ENCODE measurements at places on chromosomes 11 and 22.

DNA sequence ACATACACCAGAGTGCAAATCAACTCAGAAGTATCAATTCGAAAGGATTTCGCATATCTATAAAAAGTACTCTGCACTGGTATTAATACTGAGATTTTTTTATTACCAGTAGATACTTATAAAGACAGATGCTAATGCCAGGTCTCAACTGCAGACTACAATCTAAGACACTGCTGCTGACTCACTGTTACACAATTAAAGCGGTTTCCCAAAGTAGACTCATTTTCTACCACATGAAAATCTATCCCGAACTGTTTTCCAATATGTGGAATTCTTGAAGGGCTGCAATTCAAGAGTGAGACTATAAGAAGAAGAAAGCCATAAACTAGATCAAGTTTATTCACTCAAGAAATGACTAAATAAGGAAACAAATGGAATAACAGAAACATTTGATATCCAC lies 57.2 kb upstream of the ARHGAP32 start:
- DNase-seq: no peak

DNA sequence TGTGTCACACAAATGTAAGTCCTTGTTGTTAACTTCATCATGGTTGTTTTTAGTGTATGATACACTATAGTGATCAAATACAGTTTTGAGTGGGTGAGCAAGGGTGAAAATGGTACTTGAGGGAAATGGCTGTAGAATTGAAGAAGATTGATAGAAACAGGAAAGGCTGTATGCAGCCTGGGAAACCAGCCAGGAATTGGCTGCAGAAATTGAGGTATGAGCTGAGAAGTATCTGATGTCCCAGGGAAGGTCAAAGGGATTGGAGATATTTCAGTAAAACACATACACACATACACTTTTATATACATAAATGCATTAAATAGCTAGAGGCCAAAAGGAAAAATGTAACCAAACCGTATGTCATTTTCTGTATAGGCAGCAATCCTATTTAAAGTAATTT lies 13.1 kb upstream of the YAP1 start:
- DNase-seq: no peak

- DNase-seq: no peak
Observed at GRCh38 chr11:103898577-103899336, 137.7 kb upstream of the DDI1 start.

DNA sequence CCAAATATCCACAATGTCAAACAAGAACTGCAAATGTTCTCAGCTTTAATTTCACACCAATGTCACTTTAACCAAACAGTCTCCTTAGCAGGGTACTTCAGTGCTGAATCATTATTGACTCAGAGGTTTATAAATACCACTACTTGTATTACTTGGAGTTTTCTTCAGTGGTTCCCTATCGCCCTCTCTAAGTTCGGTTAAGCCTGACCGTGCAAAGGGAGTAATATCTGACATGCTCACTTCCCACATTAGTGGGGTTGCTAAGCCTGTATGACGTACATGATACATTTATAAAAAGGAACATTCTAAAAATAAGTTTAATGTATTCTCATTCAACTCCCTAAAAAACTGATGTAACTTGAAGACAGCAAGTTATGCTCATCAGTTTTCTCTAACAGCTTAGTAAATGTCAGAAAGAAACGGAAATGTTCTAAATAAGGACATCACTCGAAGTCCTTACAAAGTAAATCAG lies 93.1 kb upstream of the ZC3H12C start:
- DNase-seq: peak; percentile 63

- no peak for DNase-seq
Observed at GRCh38 chr11:72789493-72790131, 4.2 kb downstream of the STARD10 start.

- no peak for DNase-seq
Observed at GRCh38 chr11:28877340-28877739, 769.2 kb downstream of the METTL15 start.

GRCh38 chr11:61963016-61963281 lies 4.5 kb downstream of the FTH1 start:
- DNase-seq: no peak

DNA sequence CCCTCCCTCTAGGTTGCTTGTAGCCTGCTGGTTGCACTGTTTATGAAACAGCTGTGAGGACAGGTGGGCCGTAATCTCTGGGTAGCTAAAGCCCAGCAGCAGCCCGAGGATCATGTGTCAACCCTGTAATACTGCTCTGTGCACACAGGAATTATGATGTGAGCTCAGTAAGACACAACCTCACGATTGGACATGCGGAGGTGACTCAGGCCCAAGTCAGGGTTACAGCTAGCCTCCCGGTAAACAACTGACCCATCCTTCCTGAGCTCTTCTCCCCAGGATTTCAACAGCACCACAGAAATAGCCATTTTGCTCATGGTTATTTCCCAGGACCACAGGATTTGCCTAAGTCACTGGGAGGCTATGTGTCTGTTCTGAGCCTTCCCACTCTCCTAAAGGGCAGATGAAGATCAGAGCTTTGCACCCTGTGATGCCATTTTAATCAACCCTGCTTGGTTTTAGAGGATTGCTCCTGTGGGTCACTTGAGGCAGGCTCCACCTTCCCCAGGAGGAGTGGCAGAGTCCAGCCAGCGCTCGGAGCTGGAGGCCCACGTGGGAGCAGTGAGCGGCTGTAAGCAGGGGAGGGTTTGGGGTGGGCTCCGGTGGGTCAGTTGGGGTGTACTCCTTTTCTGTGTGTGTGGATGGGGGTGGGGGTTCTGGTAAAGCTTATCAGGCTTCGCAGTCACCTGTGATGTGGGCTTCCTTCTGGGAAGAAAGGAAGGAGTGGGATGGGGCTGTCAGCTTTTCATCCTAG lies at the start of gene AMPD3:
TSS of gene AMPD3 (plus strand) at position 387 of the 754 bp plus-strand sequence. CDS start 6,256 bp downstream, outside the sequence.
- DNase-seq: peak; percentile 67

- no peak for DNase-seq
Observed at GRCh38 chr11:34063061-34063795, 11.7 kb downstream of the CAPRIN1 start.

DNA sequence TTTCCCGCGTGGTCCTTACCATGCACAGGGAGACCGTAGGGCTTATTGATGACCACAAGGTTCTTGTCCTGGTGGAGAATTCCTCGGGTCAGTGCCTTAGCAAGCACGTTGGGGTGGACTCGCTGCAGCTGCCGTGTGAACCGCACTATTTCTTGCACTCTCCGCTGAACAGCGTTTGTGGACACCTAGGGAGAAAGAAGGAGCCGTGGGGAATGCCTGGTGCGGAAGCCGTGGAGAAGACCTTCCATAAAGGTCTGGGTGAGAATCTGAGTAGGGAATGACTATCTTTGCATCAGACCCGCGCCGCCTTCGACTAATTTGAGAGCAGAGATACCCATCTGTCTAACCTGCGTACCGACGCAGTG lies 597 bp downstream of the RPUSD4 start:
- no peak for DNase-seq

DNA sequence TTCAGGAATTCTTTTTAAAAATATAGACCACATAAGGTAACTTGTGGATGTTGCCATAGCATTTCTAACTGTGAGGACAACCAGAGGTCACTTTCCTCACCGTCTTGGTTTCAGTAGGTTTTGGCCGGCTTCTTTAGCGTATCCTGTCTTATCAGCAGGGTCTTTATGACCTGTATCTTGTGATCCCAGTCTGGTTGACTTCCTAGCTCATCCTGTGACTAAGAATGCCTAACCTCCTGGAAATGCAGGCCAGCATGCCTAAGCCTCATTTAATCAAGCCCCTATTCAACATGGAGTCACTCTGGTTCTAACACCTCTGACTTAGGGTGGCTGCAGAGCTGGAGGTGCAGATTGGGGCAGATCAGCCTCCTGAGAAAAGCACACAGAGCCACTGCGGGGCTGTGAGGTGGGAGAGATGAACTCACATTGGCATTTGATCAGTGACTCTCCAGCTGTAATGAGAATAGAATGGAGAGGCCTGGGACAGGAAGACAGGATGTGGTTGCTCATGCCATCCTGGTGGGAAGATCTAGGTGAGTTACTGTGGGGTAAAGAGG lies 41.1 kb upstream of the TOP3B start:
- no peak for DNase-seq

- DNase-seq: peak; percentile 78
Observed at GRCh38 chr11:116276051-116277044, 496.4 kb downstream of the BUD13 start.

DNA sequence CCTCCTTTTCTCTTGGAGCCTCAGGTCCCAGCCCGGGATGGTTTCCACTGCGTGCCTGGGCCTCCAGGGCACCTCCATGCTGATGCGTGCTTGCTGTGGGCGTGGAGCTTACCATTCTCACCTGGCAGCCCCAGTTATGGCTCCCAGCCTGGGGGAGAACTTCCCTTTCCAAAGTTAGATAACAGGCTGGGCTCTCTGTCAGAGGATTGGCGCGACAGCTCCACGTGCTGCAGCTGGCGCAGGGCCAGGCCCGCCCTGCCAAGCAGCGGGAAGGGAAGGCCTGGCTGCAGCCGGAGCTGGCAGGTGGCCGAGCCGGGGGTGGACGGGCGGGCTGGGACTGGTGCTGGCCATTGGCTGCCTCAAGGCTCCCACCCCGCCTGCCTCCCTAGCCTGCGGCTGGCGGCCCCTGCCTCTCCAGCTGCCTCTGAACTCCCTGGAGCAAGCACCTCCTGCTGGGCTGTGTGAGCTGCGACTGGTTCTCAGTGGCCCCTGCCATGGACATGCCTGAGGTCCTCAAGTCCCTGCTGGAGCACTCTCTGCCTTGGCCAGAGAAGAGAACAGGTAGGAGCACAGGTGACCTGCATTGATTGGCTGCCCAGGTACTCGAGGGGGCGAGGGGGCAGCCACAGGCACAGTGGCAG lies 14.6 kb upstream of the TEF start:
- no peak for DNase-seq

DNA sequence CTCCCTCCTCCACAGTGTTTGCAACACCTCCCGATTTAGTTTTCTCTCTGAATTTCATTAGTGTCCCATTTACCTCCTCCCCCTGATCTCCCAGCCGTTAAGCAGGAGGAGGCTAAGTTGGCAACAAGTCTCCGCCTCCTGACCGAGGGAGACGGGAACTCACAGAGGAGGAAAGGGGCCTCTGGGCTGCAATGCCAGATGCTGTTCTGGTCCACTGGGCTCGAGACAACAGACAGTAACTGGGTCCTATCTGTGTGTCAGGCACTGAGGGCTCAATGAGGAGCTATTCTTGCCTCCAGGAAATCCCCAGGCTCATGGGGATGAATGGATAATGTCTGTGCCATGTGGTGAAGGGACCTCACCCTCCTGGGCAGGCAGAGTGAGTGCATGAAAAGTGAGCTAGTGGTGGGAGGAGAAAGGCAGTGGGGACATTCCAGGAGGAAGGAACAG lies 228.1 kb downstream of the TENM4 start:
- no peak for DNase-seq

DNA sequence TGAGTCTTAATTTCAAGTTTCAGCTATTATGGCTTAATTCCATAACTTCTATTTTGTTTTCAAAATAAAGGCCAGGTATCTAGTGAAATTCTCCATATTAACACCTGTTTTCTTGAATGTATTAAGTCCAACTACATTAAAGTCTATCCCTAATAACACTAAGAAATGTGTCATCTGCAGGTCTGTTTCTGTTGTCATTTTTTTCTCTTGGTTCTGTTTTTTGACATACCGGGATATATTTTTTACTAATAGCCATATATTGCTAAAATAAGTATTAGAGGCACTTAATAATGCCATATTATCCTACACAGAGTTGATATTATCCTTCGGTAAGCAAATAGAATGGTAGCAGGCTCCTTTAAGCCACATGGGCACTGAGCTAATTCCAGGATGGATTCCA lies 176.0 kb upstream of the MPPED2 start:
- DNase-seq: no peak

GRCh38 chr11:113556036-113556435 lies 80.8 kb upstream of the DRD2 start:
- no peak for DNase-seq

- no peak for DNase-seq
Observed at GRCh38 chr22:31241936-31242335, 29.8 kb downstream of the LIMK2 start.

DNA sequence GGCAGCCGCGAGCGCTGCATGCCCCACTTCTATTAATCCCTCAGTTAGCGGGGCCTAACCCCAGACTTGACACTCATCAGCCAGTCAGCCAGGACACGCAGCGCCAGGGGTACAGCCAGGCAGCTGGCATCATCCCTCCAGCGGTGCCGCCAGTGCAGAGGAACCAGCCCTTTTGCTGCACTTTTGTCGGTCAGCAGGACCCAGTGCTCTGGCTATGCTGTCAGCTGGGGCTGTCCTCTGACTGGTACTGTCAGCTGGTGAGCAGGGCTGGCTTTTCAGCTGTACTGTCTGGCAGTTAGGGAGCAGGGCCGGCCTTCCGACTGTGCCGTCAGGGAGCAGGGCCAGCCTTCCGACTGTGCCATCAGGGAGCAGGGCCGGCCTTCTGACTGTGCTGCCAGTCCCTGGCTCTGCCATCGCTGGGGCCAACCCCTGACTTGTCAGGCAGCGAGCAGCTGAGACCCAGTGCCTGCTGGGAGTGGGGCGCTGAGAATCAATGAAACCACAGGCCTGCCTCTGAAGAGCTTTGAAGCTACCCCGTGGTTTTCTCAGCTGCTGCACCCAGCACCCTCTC lies 115.4 kb downstream of the KIAA1671 start:
- no peak for DNase-seq

GRCh38 chr11:105582497-105582896 lies 27.4 kb upstream of the GRIA4 start:
- no peak for DNase-seq

- peak; percentile 78 for DNase-seq
Observed at GRCh38 chr22:46592390-46592872, 27.8 kb upstream of the GRAMD4 start.

- DNase-seq: no peak
Observed at GRCh38 chr11:11672789-11673188, 51.0 kb upstream of the GALNT18 start.

- DNase-seq: no peak
Observed at GRCh38 chr11:27718346-27718862, 18.1 kb upstream of the BDNF start.

- no peak for DNase-seq
Observed at GRCh38 chr11:76820184-76820566, 37.0 kb downstream of the TSKU start.

DNA sequence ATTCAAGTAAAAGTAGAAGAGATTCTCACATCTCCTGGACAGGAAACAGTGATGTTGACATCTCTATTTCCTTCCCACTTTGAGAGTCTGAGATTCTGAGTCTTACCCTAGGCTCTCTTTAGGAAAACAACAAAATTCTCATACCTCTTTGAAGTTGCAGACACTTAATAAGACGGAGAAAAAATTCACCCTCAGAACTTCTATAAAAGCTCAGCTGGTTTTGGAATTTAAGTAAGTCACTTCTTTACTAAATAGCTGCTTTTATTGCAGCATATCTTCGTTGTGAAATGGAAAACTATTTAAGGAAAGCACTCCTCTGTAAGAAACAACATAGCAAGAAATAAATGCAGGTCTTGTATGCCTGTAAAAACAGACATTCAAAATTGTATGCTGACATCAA lies 79.1 kb downstream of the MSANTD4 start:
- no peak for DNase-seq

DNA sequence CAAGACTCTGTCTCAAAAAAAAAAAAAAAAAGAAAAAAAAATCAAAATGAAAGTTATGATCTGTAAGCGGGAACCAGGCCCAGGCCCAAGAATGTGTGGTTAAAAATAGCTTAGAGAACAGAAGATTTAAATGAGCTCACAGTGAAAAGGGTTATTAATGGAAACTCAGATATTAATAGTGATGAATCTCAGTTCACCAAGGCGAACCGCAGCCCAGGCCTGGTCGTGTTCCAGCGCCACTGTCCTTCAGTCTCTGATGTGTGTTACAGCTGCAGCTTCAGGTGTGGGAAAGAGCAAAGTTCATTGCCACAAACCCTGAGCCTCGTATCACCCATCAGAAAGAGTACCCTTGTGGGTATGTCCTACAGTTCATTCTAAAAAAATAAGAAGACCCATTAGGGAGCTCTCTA lies 107.1 kb downstream of the GAB2 start:
- peak; percentile 78 for DNase-seq

- DNase-seq: no peak
Observed at GRCh38 chr11:62592146-62592815, 958 bp upstream of the TUT1 start.

All from GM20000 (cell line).